Thoracic aorta (tissue), 2 donors: ENCODE measurements at places on chromosomes 2 and 18.

- no peak for DNase-seq
These were observed 65.7 kb upstream of the RBM44 start for GRCh38 chr2:237732790-237733381.

DNA sequence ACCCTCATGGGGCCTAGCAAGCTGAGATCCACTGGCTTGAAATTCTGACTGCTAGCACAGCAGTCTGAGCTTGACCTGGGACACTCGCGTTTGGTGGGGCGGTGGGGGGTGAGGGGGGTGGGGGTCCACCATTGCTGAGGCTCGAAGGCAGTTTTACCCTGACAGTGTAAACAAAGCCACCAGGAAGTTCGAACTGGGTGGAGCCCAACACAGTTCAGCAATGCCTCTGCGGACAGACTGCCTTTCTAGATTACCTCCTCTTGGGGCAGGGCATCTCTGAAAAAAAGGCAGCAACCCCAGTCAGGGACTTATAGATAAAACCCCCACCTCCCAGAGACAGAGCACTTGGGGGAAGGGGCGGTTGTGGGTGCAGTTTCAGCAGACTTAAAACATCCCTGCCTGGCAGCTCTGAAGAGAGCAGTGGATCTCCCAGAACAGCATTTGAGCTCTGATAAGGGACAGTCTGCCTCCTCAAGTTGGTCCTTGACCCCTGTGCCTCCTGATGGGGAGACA, 149.7 kb upstream of the TANK start:
- no peak for DNase-seq

DNA sequence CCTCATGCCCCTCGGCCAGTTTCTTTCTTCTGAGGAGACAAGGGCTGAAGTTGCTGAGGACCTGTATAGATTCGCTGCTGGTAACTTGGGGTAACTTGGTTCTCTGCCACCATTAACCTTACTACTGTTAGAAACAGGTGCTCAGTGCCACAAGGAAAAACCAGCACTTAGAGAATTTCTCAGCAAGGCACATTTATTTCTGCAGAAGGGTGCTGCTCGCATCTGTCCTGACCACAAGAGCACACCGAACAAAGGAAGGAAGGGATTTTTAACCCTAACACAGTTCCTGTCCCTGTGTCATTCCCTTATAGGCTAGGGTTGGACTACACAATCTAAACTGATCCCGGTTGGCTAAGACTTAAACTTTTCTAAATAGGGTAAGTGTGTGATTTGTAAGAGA, 154.1 kb downstream of the SOCS6 start:
- DNase-seq, result no peak

DNA sequence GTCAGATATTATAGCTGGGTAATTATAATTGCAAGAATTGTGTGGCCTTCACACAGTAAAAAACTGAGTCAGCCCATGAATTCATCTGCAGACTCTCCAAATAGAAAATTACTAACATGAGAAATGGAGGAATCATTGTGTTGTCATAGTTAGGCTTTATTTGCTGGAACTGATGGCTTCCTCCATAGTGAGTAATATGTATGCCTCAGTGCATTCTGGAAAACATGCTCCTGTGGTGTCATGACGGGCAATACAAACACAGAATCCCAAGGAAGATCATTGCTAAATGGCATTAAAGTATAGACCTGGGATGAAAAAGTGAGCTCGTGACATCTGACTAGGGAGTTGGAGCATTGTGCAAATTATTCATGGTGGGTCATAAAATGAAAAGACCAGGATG, 23.6 kb upstream of the NMS start:
- DNase-seq, result no peak

GRCh38 chr2:217090884-217091283, 231.0 kb upstream of the TNP1 start:
- no peak for DNase-seq

- DNase-seq, result no peak
These were observed 10.4 kb upstream of the ARID5A start for GRCh38 chr2:96526101-96526591.

GRCh38 chr18:32346671-32347070, 124.0 kb downstream of the GAREM1 start:
- no peak for DNase-seq

DNA sequence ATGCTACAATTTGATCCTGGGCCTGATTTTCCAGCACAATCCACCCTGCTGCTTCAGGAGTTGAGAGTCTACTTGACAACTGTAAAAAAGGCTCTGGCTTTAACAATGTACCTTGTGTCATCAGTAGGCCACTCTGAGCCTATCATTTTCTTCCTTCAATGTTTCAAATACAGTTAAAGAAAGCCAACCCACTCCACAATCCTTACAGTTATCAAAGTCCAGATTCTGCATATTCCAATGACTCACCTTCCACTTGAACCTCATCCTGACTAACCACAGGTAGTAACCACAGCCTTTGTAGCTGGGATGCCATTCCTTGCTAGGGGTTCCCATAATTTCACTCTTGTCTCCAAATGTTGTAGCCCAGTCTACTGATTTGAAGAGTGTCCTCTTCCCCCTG, 35.5 kb upstream of the AQP4 start:
- DNase-seq, result no peak

DNA sequence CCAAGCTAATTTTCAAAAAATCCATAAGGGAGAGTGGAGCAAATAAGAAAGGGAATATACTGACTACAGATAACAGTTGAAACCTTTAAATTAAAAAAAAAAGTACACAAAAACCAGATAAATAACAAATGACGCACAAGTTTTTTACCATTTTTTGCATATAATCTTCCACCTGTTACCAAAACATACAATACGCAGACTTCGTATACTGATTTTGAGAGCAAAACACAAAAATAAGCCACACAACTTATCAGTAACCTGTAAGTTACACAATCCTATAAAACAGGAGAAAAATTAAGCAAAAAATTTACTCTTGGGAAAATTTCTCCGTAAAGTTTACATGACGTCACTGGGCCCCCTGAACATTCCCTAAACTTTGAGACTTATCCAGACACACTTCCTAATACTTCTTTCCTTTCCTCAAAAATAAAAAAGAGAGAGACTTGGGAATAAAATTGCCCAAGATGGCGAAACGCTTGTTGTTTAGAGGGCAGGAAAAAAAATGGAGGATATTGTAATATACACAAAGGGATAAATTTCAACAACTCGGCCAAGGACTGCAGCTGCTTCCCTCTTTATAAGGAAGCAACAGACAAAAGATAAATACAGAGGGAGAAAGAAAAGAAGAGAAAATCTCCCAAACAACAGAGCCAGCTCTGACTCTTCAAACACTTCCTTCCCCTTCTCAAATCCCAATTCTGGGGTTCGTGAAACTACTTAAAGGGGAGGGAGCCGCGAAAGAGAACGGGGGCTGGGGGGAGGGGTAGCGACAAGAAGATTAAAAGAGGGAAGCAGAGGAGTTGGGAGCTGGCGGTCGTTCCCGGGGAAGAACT, 1.6 kb downstream of the BAZ2B start:
- no peak for DNase-seq

DNA sequence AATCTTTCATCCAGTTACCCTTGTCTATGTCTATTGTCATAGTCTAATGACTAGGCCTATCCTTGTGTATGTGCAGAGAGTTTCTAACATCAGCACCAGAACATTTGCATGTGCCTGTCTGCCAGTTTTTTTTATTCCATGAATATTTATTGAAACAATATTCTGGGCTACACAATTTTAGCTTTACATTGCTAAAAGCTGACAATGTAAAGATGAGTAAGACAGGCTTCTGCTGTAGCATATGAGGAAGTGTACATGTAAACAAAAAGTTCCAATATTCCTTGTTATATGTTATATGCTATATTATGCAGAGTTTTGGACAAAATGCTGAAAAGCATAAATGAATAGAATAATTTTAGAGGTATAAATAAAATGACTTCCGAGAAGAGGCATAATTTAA, 357.7 kb downstream of the NYAP2 start:
- DNase-seq, result no peak

GRCh38 chr2:88638743-88639142, 11.5 kb upstream of the EIF2AK3 start:
- DNase-seq, result no peak

GRCh38 chr18:63151539-63151938, 168.0 kb downstream of the BCL2 start:
- no peak for DNase-seq

GRCh38 chr2:167862782-167863181, 384.6 kb downstream of the STK39 start:
- no peak for DNase-seq

GRCh38 chr18:42814184-42814583, 301.3 kb downstream of the RIT2 start:
- DNase-seq, result no peak

DNA sequence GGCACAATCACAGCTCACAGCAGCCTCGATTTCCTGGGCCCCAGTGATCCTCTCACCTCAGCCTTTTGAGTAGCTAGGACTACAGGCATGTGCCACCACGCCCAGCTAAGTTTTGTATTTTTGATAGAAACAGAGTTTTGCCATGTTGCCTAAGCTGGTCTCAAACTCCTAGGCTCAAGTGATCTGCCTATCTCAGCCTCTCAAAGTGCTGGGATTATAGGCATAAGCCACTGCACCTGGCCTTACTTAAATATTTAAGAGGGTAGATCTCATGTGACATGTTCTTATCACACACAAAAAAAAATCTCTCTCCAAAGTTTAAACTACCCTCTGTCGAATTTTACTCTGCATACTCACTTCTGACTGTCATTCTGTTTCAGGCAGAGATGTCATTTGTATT, 75.4 kb upstream of the CHRNA1 start:
- no peak for DNase-seq

DNA sequence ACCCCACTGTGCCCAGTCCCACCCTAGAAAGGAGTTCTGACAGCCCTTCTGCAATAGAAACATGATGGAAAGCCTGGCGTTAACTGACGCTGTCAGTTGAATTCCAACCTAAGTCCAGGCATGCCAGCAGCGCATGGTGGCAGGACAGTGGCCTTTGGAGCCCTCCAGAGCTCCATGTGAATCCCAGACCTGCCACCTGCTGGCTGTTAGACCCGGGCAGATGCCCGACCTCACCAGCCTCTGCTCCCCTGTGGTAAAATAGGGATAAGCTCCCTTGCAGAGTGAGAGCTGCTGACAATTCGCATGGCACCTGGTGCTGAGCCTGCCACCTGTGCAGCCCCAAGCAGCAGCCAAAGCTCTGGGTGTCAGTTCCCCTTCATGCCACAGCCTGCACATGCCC, 138.6 kb downstream of the LOXHD1 start:
- no peak for DNase-seq

- no peak for DNase-seq
These were observed 38.3 kb downstream of the MYO7B start for GRCh38 chr2:127573771-127574170.

DNA sequence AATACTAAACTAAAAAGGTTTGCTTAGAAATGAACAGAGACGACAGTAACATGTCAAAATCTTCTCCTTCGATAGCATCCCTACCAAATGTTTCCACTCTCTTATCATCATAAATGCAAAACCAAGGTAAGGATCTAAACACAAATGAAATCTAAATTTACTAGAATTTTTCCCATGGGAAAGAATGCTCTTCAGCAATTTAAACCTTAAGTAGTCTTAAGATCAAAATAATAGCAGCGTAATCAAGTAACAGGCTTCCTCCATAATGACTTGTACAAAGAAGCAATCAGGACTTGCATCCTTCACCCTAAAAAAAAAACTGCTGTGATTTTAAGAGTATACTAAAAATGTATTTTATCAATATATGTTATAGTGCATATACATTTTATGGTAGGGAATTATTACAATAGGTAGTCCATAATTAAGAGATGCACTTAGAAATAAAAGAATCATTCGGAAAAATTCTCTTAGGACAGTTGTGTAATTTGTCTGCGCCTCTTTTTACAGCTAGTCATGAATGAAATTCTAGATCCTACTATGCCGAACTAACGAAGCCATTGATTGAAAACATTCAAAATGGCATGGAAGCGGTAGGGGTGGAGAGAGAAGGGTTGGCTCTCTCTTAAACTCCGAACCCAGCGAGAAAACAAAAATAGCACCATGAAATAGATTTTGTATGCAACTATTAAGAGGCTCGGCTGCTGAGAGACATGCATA, 1.3 kb downstream of the PGAP1 start:
- DNase-seq, result no peak

DNA sequence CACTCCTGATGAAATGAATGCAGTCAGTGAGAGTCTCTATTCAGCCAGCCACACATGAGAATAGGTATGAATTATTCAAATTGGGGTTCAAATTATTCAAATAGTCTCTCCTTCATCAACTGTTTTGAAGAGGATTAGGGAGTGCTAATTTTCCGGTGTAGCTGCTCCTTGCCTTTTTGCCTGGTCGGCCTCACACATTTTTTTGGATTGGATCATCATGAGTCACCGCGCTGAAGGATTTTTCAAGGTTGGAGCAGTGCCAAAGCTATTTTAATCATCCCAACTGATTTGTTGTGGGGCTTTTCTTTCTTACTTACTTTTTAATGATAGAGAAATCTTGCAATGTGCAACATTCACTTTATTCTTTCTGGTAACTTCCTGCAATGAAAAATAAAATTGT, 2.4 kb upstream of the DTNA start:
- DNase-seq, result no peak

DNA sequence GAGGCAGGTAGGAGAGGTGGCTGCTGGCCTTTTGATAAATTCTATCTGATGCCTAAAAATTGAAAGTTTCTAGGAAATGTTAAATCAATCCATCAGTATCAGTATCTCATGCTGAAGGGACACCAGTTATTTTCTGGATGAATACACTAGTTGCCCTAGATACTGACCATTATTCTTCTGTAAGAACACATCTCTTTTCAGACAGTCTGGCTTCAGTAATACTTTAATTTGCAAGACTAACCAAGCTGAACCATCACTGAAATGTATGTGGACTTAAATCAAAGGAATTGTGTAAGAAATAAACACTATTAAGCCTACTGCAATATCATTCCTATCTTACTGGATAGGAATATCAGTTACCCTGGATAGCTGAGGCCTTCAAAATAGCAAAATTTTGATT, 1546.3 kb downstream of the LRP1B start:
- DNase-seq, result no peak

- no peak for DNase-seq
These were observed 356.8 kb downstream of the NR4A2 start for GRCh38 chr2:155975734-155976133.

DNA sequence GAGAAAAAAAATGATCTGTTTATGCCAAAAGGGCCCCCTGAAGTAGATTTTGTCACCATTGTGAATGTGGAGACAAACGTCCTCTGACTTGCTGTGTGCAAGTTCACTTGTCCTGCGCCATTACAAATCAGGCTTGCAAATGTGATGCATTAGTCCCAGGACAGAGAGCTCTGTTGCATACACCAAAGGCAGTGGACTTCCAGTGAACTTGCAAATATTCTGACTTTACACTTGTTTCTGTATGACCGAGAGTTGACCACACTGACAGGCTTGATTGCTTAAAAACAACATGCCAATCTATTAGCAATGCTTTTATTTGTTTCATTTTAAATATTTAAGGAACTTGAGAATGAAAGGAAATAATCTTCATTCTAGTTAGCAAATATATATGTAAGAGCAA, 293.2 kb downstream of the PLCL1 start:
- DNase-seq, result no peak

GRCh38 chr18:36777566-36777965, 51.2 kb downstream of the TPGS2 start:
- DNase-seq, result no peak

- no peak for DNase-seq
These were observed 244.7 kb downstream of the HRH4 start for GRCh38 chr18:24704946-24705630.
